ENCODE measurements at places on chromosomes 3 and 15.

- peak; percentile 35 for DNase-seq
Observed at GRCh38 chr3:25532431-25533162, 104.5 kb downstream of the RARB start.

DNA sequence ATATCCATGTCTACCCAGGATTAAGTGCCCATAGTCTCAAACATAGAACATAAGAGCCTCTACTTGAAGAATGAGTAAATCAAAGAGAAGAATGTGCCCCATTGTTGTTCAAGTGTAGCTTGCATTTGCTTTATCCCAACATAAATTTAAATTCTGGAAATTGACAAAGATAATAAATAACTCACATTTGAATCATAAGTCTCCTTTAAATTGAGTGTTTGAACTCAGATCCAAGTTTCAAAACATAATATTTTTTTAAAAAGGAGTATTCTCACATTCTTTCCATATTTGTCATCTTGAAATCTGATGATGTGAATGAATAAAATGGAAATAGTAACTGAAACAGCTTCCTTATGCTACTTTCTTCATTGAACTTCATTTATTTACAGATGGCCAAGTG, 135.2 kb downstream of the MECOM start:
- DNase-seq: no peak

DNA sequence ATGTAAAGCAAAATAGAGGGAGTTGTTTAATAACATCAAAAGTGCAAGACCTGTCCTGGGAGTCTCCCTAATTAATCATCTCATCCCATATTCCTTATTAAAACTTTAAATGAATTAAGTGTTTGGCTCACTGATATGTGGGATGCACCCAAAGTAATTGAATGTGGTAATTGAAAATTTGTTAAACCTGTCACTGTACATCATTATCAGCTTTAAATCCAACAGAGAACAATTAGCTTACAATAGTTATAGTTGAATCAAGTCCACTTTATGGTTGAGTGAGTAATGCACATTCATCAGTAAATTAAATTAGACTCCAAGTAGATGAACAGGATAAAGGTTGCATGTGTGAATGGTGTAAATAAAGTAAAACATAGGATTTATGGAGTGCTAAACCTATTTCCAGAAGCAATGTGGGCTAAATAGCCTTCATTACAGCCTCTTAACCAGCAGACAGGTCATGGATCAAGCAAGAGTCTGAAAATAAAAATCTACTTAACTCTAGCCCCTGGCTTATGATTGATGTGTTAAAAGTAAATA, 608.2 kb upstream of the CCDC54 start:
- no peak for DNase-seq

DNA sequence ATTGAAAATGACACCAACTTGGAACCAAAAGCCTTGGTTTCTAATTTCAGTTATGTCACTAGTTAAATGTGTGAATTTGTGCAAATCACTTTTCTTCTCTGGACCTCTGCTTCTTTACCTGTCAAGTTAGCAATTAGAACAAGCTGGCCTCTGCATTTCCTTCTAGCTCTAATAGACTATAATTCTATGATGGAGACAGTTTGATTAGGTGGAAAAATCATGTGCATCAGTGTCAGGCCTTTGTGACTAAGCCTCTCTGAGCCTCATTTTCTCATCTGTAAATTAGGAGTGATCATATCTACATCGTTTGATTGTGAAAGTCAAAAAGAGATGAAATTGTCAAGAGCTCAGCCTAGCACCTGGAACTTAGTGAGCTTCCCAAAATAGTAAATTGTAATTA, 712.9 kb downstream of the MECOM start:
- DNase-seq: no peak

DNA sequence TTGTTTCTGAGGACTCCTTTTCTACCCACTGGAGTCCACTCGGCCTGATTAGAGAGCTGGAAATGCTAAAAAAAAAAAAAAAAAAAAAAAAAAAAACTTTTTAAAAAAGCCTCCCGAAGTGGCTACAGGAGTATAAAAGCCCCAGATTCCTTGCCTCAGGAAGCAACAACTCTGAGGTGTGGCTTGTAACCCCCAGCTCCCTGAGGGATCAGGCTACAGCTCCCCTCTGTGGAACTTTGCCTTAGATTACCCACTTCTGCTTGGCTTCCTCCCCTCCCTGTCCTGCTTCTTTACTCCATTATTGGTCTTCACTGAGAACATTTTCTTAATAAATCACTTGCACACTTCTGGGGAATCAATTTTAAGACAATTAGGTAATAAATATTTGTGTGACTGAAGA, 49.7 kb upstream of the GADL1 start:
- no peak for DNase-seq

Data from HT-29 (cell line).